Hematopoietic multipotent progenitor cell treated with erythropoietin and hydrocortisone succinate and interleukin-3 and kit ligand, for 8 days (in vitro differentiated cells): ENCODE measurements at places on chromosomes 3 and 15.
A peak's percentile ranks its signal among the peaks of the same experiment; 100 is the strongest.

GRCh38 chr3:4218456-4219226, 84.5 kb upstream of the SETMAR start:
- no peak for DNase-seq

GRCh38 chr3:103712320-103713008, 1277.6 kb downstream of the ZPLD1 start:
- no peak for DNase-seq

DNA sequence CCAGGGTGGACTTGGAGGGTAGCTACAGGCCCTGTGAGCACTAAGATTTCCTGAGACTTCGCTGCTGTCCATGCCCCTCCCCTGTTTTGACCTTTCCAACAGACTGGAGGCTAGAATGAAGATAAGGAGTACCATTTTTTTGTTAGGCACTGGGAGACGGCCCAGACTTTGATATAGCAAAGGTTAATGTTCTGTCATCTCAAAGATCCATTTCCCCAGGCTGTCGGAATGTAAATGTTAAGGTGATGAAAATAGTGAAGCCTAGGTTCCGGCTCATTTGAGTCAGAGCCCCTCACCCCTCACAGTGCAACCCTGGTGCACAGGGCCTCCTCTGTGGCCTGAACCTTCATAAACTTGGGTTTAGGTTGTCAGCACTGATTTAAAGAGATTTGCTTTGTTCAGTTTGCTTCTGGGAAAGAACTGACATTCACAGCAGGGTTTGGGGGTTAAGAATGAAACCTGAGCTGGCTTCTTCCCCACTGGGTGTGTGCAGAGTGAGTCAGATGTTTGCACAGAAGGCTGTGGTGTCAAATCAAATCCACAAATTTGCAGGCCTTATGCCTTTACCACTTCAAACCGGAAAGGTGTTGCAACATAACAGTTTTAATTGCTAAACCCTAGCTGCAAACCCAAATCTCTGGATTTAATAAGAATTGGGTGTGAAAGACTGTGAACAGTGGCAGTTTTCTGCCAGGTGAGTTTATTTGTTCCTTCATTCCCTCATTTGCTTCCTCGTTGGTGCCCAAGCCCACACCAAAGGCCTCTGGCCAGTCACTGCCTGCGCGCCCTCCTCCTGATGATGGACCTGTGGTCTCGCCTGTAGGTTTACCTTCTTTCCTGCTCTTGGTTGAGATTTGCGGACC, 20.6 kb upstream of the KCTD6 start:
- DNase-seq = no peak

GRCh38 chr3:141603473-141604035, 116.7 kb downstream of the RASA2 start:
- no peak for DNase-seq

DNA sequence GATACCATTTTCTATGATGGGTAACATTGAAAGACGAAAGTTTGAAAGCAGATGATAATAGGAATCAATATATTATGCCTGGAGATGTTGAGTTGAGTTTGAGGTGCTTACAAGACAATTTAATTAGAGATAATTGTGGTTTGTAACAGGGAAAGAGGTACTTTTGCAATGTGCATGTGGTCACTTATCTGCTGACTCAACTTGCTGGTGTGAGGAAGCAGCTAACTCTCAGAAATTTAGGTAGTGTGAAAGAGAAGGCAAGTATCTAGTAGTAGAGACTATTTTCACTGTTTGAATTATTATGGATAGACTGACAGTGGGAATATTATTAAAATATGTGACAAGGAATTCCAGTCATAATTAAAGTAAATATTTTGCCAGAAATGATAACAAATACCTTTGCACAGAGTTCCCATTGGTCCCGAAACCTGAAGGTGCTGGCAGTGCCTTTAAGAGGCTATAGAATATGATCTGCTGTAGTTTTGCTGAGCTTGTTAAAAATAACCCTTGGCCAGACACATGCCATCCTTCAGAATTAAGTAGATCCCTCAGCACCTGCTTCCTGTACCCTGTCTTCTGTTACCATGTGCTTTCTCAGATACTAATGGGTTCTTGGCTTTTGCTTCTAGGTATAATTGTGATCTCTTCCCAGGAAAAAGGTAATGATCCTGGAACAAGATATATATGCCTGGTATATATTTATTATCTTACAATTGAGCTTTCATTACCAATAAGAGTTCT, 315.9 kb downstream of the BCHE start:
- DNase-seq = no peak

DNA sequence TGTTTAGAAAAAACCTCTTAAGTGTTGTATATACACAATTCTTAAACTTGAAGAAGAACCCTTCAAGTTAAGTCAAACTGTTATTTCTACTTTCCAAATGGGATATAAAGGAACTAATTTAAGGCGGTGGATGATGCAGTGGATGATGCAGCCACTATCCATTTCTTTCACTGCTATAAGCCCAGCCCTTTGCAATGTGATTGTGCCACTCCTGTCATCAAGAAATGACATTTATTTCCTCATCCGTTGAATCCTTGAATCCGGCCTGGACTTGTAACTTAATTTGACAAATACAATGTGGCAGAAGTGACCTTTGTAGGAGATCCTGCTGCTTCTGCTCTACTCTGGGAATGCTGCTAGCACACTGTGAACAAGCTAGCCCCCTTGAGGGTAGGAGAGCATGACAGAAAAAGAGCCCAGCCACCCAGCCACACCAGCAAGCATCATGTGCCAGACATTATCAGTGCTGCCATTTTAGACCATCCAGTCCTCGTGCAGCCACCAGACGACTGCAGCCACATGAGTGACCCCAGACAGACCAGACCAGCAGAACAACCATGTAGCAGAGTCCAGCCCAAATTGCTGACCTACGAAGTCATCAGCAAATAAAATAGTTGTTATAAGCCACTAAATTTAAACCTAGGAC, 47.4 kb downstream of the UACA start:
- DNase-seq = no peak

DNA sequence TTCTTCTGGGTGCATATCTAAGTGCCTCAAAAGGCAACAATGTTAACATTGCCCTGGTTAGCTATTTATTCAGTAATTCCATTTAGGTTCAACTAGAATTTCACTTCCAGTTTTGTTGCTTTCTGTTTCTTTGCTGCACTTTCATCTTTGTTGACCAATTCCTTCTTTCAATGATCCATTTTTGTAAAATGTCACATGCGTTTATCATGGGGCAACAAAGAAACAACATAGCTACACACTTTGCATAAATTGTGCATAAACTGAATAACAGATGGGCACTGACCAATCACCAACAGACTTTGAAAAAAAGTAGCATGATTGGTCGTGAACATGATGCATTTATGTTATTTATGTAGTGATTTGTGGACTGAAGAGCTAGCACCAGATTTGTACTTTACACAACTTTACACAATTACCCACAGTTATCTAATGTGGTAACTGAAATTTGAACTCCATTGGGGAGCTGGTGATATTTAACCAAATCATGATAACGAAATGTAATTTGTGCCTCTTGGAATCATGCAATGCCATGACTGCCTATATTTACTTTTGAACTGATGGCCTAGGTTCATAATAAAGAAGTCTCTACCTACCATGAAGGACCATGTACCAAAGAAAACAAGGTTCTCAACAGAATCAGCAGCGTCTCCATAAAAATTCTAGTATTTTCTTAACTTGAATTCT, 7.1 kb upstream of the CPOX start:
- DNase-seq = no peak

DNA sequence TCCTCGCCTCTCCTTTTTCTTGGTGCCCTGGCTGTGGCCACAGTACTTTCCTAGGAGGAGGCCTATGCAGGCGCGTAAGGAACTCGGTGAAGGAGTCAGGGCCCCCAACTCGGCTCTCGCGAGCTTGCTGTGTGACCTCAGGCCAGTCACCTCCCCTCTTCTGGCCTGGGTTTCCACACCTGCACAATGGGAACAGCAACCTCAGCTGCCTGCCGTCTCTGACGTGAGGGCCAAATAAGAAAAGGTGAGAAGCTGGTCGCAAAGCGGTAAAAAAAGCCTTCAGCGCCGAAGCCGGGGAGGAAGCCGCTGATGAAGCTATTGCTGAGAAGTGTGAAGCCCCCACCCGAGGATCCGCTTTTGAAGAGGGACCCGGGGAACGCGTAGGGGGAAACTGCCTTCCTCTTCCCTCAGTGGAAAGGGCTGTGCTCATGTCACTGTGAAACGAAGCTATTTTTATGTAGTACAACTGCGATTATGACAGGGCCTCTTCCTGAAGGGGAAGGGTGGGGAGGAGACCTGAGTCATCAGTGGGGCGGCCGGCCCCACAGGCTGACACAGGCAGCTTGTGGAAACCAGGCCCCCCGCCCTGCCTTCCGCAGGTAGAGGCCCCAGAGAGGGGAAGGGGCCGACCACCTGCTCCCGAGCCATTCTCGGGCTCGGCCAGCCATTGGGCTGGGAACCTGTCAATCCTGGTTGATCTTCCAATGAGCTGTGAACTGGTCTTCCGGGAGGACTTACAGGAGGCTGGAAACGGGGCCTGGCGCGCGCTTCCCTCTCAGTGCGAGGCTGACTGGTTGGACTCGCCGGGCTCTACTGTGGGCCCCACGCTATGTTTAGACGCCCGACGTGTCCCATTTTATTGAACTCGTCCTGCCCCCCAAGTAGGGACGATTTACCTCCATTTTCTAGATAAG, 18.0 kb upstream of the ANKDD1A start:
- peak; percentile 94 for DNase-seq

GRCh38 chr3:53163444-53164387, 2.7 kb downstream of the PRKCD start:
- no peak for DNase-seq

DNA sequence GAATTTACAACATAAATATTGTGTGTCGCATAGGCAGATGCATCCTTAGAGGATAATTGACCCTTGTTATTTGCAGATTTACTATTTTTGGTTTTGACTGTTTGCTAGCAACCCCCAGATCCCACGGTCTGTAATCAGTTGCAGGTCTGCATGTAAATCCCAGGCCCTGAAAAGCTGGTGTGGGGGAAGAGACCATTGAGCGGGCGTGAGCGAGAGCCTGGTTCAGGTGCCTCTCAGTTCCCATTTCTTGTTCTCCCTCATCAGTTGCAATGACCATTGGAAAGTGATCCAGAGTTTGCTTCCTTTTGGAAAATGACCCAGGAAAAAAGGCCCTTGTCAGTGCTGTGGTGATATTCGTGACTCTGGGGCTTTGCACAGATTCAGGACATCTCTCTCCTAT, 238.9 kb downstream of the UACA start:
- DNase-seq = no peak

- DNase-seq = no peak
Measured at GRCh38 chr3:87867001-87867400, 191.8 kb downstream of the CGGBP1 start.

DNA sequence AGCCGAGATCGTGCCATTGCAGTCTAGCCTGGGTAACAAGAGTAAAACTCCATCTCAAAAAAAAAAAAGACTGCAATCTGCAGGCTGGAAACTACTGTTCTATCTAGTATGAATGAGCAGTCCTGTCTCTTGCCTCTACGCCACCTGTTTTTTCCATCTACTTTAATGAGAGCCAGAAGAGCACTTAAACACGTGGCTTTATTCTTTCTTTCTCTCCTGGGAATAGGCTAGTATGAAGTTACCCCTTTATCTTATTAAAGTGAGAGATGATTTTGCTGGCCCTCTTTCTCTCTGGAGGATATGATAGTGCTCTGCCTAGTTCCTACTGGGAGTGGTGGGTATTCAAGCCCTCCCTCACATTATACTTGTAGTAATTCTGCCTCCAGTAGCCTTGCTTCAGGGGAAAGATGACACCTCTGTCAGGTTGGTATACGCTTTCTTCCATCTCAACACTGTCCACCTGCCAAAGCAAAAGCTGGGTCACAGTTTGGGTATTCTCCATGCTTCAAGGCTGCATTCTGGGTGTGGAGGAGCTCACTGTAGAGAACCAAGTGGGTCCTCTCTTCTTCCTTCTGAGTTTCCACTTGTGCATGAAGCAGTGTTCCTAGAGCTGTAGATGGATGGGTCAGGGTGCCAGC, 17.8 kb downstream of the MAPKBP1 start:
- DNase-seq = no peak

DNA sequence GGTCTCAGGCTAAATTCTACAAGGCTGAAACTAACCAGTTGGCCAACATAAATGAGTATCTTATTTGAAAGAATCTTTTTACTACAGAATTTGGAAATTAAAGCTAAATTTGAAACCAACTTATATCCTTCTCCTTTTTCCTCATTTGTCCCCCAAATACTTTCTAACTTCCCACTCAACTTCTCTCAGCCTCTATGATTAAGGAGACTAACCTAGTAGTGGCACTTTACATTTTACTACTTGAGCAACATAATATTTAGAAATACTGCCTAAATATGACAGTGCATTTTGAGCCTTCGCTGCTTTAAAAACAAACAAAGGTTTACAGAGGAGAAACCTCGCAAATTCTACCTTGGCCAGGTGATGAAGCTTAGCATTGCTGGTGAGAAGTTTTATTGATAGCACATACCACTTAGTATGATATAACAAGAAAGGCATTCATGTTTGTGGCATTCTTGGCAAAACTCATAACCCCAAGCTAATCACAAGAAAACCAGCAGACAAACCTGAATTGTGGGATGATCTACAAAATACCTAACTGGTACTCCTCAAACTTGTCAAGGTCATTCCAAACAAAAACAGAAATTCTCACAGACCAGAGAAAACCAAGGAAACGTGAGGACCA, 432.1 kb upstream of the CFAP20DC start:
- DNase-seq = no peak

DNA sequence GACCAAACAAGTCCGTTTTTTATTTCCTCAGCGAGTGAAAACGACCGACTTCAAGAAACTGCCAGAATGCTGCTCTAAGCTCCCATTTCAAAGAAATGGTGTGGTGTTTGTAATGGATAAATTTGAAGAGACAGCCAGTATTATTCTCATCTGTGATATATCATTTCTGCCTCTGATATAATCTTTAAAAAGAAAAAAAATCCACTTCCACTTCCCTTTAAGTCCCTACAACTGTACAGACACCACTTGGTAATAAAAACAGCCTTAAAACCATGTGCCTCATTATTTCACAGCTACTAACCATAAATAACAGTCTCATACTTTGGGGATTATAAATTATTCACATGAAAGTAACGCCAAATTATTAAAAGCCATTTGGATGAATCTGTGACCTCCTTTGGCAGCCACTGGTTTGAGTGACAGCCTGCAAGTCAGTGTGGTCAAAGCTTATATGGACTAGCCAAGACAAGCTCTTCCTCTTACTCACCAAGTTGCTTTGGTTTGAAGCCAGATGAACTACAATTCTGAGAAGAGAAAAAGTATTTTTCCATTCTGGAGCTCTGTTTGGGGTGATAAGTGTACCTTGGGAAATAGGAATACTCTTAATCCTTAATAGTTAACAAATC, 168.0 kb downstream of the SHOX2 start:
- no peak for DNase-seq

DNA sequence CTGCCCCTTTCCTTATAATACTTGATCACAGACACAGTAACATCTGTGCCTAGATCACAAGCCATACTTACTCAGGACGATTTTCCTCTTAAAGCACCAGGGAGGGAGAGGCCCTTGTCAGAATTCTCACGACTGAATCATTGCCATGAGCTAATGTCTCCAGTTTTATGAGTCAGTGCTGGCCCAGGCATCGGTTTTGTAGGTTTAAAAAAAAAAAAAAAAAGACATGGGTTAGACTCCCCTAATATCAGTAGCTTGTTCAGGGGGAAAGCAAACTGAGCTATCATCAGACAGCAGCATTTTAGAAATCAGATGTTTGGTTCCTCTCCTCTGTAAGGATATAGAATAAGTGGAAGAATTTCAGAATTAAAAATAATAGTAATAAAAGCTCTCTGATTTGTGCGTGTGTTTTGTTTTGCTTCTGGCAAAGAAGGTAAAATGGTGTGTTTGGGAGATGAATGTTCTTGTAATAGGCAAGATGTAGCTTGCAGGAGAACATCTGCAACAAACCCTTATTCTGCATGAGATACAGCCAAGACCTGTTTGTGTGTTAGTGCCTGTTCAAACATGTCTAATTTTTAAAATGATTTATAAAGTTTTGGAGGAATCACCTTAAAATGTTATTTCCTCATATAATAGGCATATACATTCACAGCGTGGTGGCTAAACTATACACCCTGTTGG, 193.6 kb downstream of the TP63 start:
- DNase-seq = no peak
